ENCODE measurements at places on chromosomes 2 and 18.

GRCh38 chr2:168538534-168538933 lies 82.5 kb downstream of the CERS6 start:
- DNase-seq: no peak

- DNase-seq: no peak
Observed at GRCh38 chr2:212259226-212259625, 279.4 kb downstream of the ERBB4 start.

DNA sequence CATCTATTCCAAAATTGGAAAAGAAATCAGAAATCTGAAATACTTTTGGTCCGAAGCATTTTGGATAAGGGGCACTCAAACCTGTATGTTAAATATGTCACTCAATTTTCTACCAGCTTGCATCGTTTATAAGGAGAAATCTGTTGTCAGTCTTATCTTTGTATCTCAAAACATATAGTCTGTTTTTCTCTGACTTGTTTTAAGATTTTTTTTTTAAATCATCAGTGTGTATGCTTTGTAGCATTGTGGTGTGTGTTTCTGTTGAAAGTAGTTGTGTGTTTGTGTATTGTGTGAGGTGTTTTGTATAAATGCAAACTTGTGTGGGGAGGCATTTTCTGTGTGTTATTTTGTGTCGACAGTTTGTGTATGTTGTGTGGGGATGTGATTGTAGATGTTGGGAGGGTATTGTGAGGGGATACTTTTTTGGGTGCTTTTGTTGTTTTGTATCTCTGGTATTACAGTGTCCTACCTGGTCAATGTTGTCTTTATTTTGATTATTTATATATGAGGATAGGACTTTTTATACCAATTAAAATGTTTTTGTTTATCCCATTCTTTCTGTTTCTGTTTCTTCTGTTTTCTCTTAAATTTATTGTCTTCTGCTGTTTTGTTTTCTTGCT lies 30.9 kb downstream of the SMCHD1 start:
- no peak for DNase-seq

DNA sequence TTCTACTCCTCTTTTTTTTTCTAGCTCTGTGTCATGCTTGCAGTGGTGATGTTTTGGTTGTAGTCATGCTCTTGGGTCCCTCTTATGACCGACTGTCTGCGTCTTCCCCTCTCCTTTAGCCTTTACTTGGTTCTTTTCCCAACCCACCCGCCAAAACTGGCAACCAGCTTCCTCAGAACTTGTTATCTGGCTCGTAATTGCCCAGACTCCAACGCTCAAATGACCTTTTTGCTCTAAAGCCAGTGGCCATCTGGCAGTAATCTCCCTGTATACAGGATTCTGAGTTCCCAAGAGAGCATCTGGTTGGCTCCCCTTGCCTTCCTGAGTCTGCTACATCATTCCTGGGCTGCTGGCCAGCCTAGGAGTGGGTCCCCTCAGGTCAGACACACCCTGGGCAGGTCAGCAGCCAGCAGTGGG lies 147.2 kb downstream of the MGAT5 start:
- peak; percentile 57 for DNase-seq

GRCh38 chr2:144674071-144674470 lies 154.2 kb upstream of the ZEB2 start:
- DNase-seq: no peak

DNA sequence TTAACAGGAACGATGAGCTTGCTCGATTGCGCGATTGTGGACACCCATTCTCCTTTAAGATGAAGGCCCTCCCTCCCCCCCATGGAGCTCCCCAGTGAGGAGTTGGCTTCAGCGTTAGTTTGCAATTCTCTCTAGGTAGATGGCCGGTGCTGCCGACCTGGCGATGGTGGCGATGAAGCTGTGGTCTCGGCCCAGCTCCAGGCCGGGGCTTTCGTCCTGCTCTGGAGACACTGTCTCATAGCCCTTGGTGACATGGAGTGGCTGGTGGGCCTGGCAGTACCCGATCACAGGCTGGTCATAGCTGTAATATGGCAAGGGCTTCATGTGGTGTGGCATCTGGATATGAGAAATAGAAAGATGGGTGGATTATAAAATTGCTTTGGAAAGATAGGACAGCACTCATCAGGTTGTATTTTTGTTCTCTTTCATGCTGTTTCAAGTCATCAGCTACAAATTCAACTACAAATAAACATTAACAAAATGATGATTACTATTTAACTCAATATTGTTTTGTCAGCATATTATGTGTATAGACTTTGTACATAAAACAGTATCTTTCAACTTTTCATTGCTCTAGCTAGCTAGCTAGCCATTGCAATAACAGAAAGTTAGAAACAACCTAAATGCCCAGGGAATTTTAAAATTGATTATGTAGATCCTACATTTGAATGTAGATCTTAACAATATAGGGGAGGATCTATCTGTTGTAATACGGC lies 773.4 kb downstream of the LRRTM4 start:
- DNase-seq: no peak
